ENCODE measurements at places on chromosomes 7 and 10.

- DNase-seq: no peak
These were observed 284.9 kb downstream of the FGFR2 start for GRCh38 chr10:121313119-121313875.

- no peak for DNase-seq
These were observed 4.1 kb downstream of the OR2F1 start for GRCh38 chr7:143958781-143959180.

DNA sequence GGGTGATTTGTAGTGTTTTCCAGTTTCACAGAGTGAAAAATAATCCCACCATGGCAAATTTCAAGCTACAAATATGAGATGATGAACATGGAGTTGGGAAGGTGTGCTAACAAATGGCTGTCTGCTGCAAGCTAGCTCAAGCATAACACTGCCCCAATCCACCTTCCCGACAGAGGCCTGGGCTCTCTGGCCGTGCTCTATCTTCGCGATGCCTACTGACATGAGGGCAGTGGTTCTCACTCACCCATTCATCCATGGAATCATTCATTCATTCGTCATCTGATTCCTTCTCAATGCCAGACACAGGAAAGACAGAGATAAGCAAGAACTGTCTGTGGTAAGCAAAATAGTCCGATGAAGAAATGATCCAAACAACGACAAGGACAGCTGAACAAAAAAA lies 65.4 kb downstream of the ZNF467 start:
- no peak for DNase-seq

GRCh38 chr7:209906-210305 lies 17.5 kb downstream of the FAM20C start:
- no peak for DNase-seq

DNA sequence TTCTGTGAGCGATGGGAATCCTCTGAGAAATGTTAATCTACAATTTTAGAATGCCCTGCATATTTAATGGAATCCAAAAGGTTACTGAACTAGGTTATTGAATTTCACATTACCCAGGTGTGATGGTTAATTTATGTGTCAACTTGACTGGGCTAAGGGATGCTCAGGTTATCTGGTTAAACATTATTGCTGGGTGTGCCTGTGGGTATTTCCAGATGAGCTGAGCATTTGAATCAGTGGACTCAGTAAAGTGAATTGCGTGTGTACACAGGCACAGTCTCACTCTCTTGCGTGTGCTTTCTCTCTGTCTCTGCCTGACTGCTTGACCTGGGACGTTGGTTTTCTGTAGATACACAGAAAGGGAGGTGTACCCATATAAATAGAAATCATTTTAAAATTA lies 21.7 kb downstream of the RNF32 start:
- no peak for DNase-seq

DNA sequence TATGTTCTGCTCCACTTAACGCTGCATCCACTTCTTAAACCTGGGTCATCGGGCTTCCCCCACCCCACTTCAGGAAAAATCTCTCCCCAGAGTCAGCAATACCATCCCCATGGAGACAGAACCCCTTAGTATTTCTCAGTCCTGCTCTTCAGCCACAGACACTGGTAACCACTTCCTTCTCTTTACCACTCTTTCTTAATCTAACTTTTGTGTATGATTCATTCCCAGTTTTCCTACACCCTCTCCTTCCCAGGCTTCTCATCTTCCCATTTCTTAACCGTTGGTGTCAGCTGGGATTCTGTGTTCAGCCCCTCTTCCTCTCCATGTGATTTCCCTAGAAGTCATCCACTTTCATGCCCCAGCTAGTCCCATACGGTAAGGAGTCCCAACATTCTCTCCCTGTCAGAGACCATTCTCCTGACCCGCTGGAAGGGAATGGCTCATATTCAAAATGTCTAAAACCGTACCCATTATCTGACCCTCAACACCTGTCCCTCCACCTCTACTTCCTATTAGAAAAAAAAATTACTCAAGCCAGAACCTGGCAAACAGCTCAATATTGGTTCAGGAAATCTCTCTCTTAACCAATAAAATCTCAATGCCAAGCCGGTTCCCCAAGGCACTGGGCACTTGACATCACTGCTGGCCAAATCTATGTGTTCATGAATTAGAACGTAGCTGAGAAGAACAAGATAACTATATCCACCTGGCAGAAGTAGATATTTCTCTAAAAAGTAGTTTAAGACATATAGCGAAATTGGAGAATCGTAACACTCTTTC lies 89.4 kb downstream of the DGKI start:
- DNase-seq: no peak

DNA sequence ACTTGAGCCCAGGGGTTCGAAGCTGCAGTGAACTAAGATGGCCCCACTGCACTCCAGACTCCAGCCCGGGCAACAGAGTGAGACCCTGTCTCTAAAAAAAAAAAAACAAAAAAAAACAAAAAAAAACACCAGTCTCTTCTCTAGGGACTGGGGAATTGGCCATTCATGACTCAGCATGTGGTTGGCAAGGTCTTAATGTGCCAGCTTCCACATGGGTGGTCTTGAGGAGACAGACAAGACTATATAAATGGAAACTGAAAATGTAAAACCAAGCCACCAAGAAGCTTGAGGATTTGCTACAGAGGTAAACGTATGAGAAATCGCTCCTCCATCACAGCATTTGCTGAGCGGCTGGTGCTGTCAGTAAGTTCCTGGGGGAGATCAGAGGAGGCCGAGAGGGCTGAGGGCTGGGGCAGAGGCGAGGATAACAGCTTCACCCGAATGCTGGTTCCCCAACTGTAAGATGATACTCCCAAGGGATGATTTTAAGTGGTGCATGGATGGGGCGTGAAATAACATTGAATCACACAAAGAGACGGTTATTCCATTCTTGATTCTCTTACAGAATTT lies 128.7 kb downstream of the C10orf105 start:
- no peak for DNase-seq

- DNase-seq: no peak
These were observed 203.1 kb downstream of the CDC14C start for GRCh38 chr7:49127359-49127913.

- no peak for DNase-seq
These were observed 56.0 kb downstream of the ATOH7 start for GRCh38 chr10:68175949-68176348.

DNA sequence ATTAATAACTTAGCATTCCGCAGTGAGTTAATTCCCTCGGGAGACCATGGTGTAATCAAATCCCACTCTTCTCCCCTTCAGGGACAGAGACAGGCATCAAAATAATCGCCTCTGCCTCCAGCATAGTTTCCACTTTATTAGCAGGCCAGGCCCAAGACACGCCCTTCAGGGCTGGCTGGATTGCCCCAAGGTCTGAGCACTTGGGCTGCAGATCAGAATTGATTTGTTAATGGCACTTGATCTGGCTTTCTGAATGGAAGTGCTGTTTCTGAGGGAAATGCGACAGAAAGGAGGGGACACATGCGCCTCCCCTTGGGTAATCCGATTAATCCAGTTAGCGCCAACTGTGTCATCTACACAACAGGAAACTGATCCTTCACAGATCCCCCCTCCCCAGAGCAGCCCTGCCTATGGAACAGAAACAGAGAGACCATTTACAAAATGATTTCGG lies 15.6 kb downstream of the CHAT start:
- no peak for DNase-seq

DNA sequence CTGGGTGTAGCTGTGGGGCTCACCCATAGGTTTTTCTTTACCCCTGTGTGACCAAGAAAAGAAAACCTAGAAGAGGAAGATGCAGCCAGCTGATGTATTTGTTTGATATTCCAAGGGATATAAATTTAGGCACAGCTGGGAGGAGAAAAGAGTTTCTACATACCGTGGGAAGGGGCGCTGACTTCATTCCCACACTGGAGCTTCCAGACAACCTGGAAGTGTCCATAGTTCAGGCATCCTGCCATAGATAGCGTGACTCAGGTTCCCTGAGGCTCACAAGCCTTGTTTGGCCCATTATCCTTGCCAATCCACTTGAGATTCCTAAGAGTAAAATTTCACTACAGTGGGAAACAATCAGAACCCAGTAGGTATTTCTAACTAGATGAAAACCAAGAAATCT lies 371.7 kb upstream of the NRP1 start:
- DNase-seq: no peak

GRCh38 chr10:1362589-1363445 lies 306.6 kb downstream of the WDR37 start:
- no peak for DNase-seq

DNA sequence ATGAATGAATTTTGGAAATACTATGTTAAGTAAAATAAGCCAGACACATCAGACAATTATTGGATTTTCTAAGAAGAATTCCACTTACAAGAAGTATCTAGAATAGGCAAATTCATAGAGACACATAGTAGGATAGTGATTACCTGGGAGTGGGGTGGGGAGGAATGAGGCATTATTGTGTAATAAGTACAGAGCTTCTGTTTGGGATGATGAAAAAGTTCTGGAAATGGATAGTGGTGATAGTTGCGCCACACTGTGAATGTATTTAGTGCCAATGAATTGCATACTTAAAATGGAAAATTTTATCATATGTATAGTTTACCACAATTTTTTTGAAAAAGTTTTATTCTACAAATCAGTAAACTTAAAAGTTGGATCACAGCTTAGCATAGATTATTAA lies 297.2 kb upstream of the KAT6B start:
- no peak for DNase-seq

DNA sequence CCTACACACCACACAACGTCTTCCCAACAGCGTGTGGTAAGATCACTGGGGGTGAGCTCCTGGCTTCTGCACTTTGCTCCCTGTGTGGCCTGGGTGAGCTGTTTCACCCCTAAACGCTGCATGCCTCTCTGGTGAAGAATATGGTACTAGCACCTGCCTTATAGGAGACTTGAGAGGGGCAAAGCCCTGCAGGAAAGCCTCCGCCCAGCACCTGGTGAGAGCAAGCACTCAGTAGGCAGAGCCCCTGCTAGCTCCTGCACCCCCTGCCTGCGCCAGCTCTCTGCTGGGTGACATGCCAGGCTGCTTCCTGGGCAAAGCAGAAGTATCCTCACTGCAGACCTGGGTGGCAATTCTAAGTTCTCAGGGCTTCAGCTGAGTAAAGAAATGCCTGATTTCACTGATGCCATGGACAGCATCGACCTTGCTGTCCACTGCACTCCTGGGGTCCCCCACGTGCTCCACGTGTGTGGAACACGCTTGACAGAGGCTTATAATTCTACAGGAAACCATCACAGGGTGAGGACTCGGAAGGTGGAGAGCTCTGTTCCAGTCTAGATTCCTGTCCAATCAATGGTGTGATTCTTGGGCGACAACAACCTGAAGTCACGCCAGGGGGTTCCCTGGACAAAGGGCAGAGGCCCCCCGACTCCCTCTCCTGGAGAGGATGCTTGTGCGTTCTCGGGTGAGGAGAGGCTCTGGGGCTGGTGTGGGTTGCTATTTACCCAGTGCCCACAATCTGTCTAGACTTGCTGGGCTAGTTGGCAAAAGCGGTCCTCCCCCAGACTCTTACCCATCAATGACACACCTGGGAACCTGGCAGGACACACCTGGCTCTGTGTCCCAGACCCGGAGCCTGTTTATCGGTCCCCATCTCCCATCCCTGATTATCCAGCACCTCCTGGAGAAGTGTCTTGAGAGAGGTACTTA lies 5.0 kb upstream of the CALML5 start:
- no peak for DNase-seq

DNA sequence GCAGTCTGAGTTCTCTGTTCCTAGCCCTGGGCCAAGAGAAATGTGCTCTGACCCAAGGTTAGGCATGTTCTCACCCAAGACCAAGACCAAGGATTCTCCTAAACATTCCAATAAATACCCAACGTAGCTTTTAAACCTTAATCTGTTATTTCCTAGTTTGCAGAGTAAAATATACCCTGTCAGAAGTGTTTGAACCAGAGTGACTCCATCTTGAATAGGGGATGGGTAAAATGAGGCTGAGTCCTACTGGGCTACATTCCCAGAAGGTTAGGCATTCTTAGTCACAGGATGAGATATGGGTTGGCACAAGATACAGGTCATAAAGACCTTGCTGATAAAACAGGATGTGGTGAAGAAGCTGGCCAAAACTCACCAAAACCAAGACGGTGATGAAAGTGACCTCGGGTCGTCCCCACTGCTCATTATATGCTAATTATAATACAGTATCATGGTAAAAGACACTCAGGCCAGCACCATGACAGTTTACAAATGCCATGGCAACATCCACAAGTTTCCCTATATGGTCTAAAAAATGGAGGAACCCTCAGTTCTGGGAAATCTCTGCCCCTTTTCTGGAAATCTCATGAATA lies 27.7 kb downstream of the PLXNA4 start:
- DNase-seq: no peak

DNA sequence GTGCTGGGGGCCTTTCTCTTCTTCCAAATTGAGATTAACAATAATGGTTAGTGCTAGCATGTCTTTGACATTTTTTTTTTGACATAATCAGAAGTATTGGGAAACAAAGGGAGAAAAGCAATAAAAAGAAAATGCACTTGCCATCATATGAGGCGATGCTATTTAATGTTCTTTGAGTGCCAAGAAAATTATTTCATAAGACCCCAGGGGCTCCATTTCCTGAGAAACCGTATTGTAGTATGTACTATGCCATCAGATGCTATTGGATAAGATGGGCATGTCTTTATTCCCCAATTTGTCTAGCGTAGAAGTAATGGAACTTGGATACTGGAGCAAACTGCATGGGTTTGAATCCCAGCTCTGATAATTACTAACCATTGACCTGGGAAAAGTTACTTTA lies 408.9 kb downstream of the ADRA2A start:
- DNase-seq: no peak

DNA sequence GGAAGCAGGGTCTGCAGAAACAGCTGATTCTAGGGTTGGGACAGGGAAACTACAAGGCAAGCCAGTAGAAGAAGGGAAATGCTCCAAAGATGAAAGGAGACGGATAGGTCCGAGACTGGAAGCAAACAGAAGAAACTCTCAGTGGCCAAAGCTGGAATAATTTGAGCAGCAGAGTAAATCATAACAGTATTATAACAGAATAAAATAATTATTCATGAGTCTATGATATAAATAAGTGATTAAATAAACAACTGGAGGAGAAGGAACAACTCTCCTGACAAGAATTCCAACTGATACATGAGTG lies 27.6 kb downstream of the EZH2 start:
- no peak for DNase-seq

DNA sequence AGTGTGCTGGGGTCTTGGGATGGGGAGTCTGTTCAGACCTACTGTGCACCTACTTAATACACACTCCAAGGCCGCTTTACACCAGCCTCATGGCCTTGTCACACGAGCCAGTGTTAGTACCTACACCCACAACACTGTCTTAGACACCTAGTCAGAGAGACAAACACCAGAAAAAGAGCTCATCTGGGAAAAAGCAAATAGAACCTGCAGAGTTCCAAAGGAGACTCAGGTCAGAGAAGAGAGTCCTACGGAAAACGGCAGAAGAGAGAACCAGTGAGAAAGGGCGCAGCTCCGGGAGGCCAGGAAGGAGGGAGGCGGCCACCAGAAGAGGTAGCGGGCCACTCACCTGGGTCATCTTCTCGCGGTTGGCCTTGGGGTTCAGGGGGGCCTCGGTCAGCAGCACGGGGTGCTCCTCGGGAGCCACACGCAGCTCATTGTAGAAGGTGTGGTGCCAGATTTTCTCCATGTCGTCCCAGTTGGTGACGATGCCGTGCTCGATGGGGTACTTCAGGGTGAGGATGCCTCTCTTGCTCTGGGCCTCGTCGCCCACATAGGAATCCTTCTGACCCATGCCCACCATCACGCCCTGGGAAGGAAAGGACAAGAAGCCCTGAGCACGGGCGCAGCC lies 105.3 kb upstream of the TNRC18 start:
- DNase-seq: no peak

GRCh38 chr10:51397695-51398094 lies 301.7 kb downstream of the CSTF2T start:
- no peak for DNase-seq

Measured in activated T-helper 1 cell treated with anti-CD3 and anti-CD28 coated beads, Interleukin-2, amount 50 U/mL, for 16 hours (primary cell).